ENCODE measurements at places on chromosomes 6 and 20.

GRCh38 chr6:106461084-106461483 is 100.6 kb downstream of the CRYBG1 start:
- no peak for DNase-seq

GRCh38 chr20:12358006-12358654 is 440.4 kb downstream of the BTBD3 start:
- DNase-seq: no peak

DNA sequence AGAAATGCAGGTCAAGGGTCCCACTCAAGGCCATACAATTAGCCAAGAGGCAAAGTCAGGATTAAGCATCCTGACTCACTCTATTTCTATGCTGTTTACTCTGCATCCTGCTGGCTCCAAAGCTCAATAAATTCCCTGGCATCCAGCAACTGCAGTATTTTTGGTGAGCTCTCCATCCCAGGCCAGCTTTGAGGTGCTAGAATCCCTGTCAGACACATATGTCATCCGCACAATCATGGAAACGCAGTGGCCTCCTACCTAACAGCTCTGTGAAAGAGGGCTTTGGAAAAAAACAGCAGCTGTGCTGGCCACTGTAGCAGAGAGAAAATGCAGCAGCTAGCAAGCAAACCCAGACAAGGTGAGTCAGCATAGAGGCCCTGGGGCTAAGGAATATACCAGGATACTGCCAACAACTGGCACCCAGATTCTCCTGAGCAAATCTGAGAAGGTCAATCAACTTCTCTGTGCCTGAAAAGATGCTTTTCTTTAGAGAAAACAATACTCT is 58.4 kb downstream of the ANKEF1 start:
- DNase-seq: no peak

- DNase-seq: no peak
These were observed 63.6 kb downstream of the CARMIL1 start for GRCh38 chr6:25342802-25343201.

- DNase-seq: no peak
These were observed 231.9 kb upstream of the FAM83B start for GRCh38 chr6:54614499-54615195.

DNA sequence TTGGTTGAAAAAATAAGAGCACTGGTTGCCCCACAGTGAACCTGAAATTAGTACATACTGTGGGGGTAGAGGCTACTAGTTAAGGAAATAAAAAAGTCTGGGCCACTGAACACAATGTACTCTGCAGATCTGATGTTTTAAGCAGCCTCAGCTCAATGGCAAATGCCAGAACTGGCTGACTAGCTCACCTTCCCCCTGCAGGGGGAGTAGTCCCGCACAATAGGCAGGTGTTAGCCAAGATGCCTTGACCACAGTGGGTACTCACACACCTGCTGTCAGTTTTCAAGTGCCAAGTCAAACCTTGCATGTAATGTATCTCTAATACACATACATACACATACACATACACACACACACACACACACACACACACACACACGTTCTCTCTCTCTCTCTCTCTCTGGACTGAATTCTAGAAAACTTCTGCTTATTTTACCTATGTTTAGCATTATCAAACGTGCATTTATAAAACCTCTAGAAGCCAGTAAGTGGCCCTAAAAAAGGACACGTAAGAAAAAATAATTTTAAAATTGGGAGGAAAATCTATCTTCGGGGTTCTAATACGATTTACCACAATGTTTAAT is 36.1 kb downstream of the GMDS start:
- no peak for DNase-seq

DNA sequence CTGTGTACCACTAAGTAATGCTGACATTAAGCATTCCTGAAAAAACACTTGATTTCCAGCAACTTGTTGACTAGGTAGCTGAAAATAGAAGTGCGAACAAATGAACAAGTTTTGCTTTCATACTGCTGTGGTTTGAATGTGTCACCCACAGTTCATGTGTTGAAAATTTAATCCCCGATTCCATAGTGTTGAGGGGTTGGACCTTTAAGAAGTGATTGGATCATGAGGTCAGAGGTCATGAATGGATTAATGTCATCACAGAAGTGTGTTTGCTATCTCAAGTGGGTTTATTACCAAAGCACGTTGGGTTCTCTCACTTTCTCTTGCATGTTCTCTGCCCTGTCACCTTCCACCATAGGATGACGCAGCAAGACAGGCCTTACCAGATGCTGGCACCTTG is 568.5 kb downstream of the UTRN start:
- DNase-seq: no peak

- no peak for DNase-seq
These were observed 4.9 kb downstream of the MAPK13 start for GRCh38 chr6:36135053-36135731.

GRCh38 chr6:26202811-26203583 is 115.8 kb downstream of the HFE start:
- no peak for DNase-seq

- DNase-seq: no peak
These were observed 121.1 kb downstream of the GPR63 start for GRCh38 chr6:96716221-96716620.

DNA sequence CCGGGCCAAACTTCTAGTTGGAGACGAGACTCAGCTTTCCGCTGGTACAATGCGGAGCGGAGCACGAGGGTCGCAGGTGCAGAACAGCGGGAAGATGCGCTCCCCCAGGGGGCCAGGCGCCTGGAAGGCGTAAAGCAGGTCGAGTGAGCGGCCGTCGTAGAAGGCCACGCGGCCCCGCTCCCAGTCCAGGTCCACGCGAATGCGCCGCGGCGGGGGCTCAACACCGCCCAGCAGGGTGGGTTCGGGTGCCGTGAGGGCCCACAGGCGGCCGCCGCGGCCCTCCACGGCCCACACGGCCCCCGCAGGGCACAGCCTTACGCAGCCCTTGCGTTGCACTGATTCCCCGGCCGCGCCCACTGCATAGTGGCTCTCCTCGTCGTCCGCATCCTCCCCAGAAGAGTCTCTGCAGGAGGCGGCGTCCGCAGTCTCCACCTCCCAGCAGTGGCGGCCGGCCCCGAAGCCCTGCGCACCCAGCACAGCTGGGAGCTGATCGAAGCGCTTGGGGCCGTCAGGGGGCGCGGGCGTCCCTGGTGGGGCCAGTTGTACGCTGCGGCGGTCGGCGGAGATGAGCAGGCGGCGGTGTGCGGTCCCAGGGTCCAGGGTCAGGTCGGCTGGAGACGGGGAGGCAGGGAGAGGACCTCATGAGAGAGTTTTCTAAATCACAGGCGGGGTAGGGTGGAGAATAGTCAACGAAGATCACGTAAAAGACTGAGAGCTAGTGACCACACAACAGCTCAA is 4.3 kb downstream of the PPP1R11 start:
- no peak for DNase-seq

- no peak for DNase-seq
These were observed 101.2 kb downstream of the TTLL2 start for GRCh38 chr6:167426084-167426483.

DNA sequence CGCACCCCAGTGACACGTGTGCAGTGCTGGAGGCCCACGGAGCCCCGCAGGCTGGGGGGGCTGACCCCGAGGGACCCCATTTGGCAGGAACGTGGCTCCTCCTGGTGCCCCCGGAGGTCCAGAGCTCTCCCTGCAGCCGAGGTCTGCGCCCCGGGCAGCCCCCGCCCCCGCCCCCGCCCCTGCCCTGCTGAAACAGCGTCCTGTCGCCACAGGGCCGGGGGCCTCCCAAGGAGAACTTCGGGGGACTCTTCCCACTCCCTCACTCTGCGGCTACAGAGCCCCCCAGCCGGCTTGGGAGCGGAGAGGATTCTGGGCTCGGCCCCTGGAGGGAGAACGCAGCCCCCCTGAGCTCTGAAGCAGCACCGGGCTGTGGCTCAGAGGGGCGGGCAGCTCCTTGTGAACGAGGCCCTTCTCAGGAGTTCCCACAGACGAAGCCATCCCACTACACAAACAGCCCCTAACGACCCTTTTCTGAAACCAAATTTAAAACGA is 115.2 kb downstream of the DLL1 start:
- no peak for DNase-seq

GRCh38 chr6:55694148-55694547 is 115.2 kb upstream of the HMGCLL1 start:
- no peak for DNase-seq

- no peak for DNase-seq
These were observed 481.1 kb downstream of the BMP2 start for GRCh38 chr20:7248281-7249201.

DNA sequence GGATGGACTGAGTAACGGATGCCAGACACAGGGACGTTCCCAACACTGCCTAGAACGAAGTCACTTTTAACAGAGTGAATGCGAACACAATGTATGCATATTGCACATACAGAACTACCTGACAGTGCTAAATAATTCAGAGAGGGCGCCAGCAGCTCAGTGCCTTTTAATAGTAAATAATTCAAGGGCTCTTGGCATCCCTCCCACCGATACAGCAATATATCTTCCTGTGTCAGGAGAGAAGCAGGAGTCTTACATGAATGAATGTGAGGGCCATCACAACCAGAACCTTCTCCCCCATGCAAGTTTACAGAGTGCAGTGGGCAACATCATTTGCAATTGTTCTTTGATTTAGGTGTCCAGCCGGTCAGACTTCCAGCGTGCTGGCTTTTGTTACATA is 88.4 kb upstream of the KCNG1 start:
- no peak for DNase-seq

DNA sequence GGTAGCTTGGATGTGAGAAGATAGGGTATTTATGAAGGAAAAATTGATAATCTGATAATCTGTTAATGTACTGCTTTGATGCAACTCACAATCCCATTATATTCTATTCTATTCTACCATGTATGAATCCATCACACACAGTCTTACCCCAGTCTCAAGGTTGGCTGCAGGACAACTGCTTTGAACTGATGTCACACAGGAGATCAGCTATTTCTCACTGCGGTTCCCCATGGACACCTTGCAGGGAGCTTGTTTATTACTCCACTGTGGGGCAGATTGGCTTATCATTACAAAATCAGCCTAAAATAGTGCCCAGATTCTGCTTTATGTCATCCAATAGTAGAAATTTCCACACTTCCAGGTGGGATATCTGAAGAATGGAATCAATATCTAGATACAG is 61.0 kb upstream of the HS3ST5 start:
- no peak for DNase-seq

DNA sequence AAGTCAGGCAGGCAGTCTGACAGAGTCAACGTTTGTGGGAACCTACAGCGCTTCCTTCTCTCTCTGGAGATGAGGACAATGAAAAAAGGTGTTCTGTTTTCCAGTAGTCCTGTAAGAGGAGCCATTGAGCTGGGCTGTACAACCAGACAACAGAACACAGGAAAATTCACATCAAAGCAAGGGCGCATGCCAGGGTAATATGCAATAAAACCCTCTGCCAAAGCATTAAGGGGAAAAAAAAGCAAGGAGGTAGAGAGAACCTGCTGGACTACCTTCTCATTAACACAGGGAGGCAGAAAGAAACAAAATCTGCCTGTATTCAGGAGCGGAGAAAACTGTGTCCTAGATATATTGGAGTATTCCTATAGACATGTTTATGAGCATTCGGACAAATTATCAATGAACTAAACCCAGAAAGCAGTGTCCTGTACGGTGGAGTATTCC is 1.3 kb downstream of the RNF24 start:
- DNase-seq: no peak

All from stimulated activated effector memory CD8-positive, alpha-beta T cell treated with anti-CD3 and anti-CD28 coated beads, Interleukin-12 subunit alpha, Interleukin-12 subunit beta, amount 100 ng/mL, for 72 hours (primary cell).